Motor neuron (in vitro differentiated cells): ENCODE measurements at places on chromosomes 5 and 9.
A peak's percentile ranks its signal among the peaks of the same experiment; 100 is the strongest.

- ATAC-seq: no peak
Observed at GRCh38 chr5:81184749-81185110, 48.4 kb upstream of the CKMT2 start.

- ATAC-seq: no peak
Observed at GRCh38 chr9:80836013-80836412, 853.3 kb downstream of the TLE1 start.

GRCh38 chr9:137262909-137263285, 7.8 kb downstream of the NELFB start:
- no peak for ATAC-seq

GRCh38 chr9:1007312-1007711, 30.9 kb downstream of the DMRT3 start:
- ATAC-seq: no peak

DNA sequence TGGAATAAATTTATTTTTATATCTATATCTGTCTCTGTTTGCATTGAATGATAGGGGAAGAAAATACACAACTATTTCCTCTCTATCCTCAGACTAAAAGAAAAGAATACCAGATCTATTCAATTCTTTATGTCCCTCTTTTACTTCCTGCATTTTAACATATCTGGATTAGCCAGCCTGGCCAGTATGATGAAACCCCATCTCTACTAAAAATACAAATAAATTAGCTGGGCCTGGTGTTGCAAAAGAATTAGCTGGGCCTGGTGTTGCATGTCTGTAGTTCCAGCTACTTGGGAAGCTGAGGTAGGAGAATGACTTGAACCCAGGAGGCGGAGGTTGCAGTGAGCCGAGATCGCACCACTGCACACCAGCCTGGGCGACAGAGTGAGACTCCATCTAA, 182.0 kb downstream of the LURAP1L start:
- no peak for ATAC-seq

GRCh38 chr9:130866474-130866965, 30.1 kb downstream of the QRFP start:
- ATAC-seq: peak; percentile 97

DNA sequence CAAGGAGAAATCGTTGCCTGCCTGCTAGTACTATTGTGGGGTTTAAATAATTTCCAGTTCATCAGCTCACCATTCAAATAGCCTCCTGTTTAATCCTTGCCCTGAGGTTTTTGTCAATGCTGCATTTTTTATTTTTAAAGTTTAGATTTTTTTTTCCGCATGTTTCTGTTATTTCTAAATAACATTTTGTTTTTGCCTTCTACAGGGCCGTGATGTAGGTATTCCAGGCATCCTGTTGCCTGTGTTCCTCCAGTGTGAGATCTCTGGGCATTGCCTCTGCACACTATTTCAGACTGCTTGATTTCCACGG, 124.3 kb downstream of the HSD17B3 start:
- no peak for ATAC-seq

- ATAC-seq: no peak
Observed at GRCh38 chr9:17315341-17315740, 180.5 kb downstream of the CNTLN start.

DNA sequence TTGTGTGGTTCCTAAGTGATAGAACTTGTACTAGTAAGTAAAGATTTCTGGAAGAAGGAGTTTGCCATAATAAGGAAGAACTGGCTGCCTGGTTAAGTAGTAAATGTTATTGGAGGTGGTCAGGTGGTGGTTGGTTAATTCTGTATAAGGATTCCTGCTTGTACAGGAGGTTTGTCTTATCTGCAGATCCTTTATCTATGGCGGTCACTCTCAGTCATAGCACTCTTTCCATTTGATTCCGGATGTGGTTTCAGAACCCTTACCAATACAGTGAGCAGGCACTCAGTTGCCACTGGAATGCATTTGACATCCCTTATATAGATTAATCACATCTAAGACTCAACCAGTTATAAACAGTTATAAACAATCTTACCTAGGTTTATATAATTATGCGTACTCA, 50.3 kb downstream of the RAD50 start:
- ATAC-seq: no peak

GRCh38 chr9:89882930-89883361, 278.1 kb downstream of the GADD45G start:
- no peak for ATAC-seq

DNA sequence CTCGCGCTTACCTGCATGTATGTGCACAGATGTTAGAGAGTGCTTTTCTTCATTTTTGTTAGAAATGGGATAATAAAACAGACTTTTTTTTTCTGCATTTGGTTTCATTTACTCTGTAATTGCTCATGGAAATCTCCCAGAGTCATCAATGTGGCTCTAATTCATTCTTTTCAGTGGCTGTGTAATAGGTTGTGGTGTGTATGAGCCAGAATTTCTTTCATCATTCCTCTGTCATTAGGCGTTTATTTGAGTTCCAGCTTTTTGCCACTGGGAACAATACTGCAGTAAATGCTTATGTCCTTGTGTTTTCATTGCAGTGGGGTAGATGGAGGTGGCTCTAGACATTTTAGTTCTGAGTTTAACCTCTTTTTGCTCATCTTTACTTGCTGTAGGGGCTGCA, 118.9 kb downstream of the NXNL2 start:
- ATAC-seq: no peak

DNA sequence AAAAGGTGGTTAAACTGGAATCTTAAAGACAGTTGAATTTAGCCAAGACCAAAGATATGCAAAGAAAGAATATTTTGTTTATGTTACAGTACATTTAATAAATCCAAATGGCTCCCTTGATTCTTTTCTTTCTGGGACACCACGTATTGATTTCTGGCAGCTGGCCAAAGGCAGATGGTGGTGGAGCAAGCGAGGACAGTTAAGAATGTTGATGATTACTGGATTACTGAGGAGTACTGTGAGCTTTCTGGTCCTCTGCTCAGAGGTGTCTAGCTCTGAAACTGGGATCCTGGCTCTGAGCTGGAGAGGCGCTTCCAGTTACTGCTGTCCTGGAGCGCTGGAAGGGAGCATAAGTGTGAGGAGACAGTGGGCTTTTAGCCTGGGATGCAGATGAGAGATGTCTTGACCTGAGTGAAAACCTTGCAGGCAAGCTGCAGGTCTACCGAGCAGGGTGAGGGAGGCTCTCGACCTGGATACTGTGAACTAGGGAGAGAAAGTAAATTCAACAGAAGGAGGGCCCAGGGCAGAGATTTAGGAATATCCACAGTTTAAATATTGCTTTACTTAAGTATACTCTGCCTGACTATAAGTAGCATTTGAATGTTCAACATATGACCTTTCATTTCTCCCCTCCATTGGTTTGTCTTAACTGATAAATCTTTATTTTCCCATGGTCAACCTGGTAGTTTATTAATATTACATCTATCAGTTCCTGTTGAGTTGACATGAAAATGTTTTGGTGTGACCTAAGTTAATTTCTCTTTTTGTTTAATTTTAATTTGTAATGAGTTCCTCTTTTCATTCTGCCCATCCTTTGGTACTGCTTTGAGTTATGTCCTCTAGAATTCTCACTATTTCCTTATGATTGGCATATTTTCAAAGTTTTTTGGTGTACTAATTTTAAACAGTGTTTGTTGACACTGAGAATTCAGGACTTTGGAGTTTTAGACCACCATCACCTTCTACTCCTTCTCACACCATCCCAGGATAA, 3.7 kb downstream of the SYK start:
- ATAC-seq: no peak

DNA sequence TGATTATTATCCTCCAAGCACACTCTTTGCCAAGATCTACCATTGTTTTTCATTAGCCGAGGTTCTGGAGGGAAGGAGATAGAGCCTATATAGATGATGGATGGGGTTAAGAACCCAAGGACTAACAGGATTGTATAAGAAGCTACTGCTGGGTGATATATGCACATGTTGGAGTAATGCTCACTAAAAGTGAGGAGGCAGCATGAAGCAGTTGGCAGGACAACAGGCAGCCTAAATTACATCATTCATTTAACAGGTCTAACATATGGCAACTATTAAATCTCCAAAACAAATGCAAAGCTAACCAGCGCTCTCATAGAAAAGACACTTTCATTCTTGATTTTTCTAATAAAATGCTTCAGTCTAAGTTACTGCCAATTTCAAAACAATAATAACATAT, 293.2 kb downstream of the EPB41L4A start:
- ATAC-seq: peak; percentile 62

- ATAC-seq: no peak
Observed at GRCh38 chr9:89825669-89826068, 220.9 kb downstream of the GADD45G start.

DNA sequence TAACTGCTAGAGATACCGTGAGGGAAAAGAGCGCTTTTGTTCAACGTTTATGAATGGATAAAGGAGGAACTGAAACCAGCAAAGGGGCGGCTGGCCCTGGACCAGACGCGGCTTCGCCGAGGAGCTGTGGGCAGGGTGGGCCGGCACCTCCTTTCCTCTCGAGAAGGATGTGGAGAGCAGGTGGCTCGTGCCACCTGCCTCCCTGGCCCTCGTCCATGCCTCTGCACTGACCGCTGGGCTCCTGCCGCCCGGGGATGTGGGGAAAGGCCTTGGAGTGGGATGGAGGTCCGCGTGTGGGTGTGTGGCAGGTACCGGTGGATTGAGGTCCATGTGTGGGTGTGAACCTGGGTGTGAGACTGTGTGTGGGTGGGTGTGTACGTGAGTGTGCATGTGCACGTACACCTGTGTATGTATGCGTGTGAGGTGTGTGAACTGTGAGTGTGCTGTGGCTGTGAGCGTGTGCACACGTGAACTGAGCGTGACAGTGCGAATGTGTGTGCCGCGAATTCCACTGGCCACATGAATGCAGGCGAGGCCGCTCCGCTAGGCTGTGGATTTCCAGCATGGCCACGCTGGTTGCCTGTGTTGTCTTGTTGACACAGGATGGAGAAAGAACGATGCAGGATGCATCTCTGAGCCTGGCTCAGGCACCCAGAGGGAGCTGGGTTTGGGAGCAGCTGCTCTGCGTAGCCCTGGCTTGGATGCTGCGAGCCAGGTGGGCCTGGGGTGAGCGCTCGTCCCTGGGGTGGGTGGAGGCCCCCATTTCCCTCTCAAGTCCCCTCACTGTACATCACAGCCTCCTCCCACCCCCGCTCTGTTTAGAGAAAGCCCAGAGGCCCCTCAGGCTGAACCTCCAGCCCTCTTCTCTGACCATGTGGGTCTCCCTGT, 4.4 kb upstream of the CEP72 start:
- no peak for ATAC-seq

GRCh38 chr5:176352116-176352878, 9.3 kb downstream of the KIAA1191 start:
- no peak for ATAC-seq

DNA sequence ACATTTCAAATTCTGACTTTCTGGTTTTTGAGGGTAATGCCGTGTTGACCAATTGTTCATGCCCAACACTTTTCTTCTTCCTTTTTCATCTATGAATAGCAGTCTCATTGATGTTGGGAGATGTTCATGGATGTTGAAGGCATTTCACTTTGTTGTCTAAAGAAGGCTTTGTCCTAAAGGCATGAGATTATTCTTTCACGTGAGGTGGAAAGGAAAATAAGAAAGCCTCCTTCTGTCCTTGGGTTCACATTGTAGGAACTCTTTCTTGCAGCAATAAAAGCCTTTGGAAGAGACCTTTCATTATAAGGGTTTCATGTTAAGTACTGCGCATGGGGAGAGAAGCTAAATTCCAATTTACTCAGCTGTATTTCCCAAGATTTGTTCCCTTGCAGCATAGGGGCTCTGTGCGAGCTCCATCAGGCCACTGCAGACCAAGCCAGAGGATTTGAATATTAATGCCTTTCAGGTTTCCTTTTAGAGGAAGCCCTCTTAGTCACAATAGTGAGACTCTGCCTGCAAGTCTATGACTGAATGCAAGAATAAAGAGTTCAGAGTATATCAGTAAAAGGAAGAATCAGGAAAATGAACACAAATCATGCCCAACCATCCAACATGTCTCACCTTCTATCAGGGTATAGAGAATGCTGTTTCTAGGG, 274.6 kb downstream of the TMEM38B start:
- peak; percentile 9 for ATAC-seq
